Mesendoderm (in vitro differentiated cells): ENCODE measurements at places on chromosomes 2 and 18.

- no peak for DNase-seq
Measured at GRCh38 chr2:30488012-30488659, 41.1 kb downstream of the LCLAT1 start.

DNA sequence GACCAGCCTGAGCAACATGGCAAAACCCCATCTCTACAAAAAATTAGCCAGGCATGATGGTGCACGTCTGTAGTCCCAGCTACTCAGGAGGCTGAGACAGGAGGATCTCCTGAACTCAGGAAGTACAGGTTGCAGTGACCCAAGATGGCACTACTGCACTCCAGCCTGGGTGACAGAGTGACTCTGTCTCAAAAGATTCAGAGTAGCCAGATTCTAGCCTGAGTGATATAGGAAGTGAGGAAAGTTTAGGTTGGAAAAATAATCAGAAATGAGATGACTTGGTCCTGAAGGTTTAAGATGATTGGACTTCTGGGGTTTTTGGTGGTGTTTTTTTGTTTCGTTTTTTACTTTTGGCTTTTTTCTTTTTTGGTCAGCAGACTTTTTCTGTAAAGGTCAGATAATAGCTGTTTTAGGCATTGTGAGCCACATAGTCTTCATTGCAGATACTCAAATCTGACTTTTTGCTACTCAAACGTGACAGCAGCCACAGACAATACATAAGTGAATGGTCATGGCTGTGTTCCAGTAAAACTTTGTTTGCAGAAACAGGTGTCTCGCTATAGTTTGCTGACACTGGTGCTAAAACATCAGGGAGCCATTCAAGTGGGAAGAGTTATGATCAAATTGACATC lies 104.1 kb upstream of the UBXN4 start:
- no peak for DNase-seq

GRCh38 chr18:61466736-61467135 lies 133.5 kb downstream of the CDH20 start:
- no peak for DNase-seq

DNA sequence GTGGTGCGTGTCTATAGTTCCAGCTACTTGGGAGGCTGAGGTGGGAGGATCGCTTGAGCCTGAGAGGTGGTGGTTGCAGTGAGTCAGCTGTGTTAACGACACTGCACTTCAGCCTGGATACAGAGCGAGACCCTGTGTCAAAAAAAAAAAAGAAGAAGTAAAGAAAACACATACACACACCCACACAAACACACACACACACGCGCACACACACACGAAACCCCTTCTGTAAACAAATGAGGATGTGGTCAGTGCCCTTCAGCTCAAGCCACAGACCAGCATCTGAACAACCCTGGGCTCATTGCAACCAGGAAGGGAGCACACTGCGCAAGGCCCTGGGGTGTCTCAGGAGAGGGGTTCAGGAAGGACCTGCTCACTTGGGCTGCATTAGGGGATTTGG lies 47.9 kb upstream of the KCNF1 start:
- no peak for DNase-seq
